ENCODE measurements at places on chromosomes 4 and X.

GRCh38 chr4:26152056-26152455 lies 168.8 kb upstream of the RBPJ start:
- no peak for DNase-seq

DNA sequence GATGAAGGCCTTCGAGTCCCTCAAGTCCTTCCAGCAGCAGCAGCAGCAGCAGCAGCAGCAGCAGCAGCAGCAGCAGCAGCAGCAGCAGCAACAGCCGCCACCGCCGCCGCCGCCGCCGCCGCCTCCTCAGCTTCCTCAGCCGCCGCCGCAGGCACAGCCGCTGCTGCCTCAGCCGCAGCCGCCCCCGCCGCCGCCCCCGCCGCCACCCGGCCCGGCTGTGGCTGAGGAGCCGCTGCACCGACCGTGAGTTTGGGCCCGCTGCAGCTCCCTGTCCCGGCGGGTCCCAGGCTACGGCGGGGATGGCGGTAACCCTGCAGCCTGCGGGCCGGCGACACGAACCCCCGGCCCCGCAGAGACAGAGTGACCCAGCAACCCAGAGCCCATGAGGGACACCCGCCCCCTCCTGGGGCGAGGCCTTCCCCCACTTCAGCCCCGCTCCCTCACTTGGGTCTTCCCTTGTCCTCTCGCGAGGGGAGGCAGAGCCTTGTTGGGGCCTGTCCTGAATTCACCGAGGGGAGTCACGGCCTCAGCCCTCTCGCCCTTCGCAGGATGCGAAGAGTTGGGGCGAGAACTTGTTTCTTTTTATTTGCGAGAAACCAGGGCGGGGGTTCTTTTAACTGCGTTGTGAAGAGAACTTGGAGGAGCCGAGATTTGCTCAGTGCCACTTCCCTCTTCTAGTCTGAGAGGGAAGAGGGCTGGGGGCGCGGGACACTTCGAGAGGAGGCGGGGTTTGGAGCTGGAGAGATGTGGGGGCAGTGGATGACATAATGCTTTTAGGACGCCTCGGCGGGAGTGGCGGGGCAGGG lies 568 bp downstream of the HTT start:
- peak; percentile 66 for DNase-seq

- no peak for DNase-seq
These were observed 16.9 kb downstream of the SPINK2 start for GRCh38 chr4:56804551-56804950.

DNA sequence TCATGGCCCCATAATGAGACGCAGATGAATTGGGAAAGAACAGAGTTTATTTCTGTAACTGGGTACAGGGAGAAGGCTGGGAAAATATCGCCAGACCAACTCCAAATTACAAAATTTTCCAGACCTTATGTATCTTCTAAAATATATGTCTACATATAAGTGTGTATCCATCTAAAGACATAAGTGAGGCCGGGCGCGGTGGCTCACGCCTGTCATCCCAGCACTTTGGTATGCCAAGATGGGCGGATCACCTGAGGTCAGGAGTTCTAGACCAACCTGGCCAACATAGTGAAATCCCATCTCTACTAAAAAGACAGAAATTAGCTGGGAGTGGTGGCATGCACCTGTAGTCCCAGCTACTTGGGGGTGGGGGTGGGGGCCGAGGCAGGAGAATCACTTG lies 11.7 kb upstream of the DHRSX start:
- DNase-seq = no peak

DNA sequence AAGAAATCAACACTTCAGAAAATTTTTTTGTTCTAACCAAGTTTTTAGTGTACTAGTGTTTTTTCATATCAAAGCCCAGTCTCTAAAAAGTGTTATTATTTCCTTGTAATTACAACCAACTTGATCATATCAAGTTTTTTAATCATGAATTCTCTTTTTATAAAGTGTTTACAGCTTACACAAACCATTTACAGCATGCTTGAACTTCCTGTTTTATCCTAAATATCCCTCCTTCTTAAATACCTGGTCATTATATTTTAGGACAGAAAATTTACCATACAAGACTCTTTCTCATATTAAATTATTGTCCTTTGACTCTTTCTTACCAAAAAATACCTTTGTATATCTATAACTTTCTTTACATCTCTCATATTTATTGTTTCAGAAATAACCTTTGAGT lies 89.4 kb upstream of the NPY2R start:
- DNase-seq = no peak

DNA sequence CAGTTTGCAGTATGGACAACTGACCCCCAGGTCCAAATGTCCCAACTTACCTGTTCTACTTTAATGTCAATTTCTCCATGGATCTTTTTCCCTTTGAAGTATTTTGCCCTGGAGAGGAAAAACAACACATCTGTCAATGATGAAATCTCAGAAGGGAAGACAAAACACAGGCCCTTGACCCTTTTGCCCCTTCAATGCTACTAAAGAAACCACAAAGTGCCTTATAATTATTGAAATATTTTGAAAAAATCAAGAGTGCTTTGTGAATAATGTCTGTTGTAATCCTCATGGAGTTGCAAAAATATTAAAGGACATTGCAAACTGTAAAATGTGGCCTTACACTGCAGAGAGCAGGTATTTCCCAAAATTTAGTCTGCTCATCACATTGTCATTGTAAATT lies 12.6 kb downstream of the SYN1 start:
- DNase-seq = no peak

GRCh38 chr4:110753466-110753865 lies 130.6 kb upstream of the PITX2 start:
- DNase-seq = no peak

GRCh38 chr4:127574643-127575042 lies 58.1 kb upstream of the INTU start:
- no peak for DNase-seq

DNA sequence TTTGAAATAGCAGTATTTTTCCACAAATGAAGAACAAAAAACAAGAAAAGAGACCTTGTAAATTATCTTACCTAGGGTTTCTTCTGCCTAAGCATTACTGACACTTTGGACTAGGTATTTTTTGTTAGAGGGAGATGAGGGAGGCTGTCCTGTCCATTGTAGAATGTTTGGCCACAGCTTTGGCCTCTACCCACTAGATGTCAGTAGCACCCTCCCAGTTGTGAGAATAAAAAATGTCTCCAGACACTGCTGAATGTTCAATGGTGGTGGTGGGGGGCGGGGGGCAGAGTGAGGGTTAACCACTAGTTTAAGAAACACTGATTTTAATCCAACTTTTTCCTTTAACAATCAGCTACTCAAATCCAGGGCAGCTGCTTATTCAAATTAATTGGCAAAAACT lies 25.8 kb downstream of the OTUD4 start:
- DNase-seq = no peak

GRCh38 chr4:182880387-182881356 lies 36.5 kb downstream of the DCTD start:
- no peak for DNase-seq

DNA sequence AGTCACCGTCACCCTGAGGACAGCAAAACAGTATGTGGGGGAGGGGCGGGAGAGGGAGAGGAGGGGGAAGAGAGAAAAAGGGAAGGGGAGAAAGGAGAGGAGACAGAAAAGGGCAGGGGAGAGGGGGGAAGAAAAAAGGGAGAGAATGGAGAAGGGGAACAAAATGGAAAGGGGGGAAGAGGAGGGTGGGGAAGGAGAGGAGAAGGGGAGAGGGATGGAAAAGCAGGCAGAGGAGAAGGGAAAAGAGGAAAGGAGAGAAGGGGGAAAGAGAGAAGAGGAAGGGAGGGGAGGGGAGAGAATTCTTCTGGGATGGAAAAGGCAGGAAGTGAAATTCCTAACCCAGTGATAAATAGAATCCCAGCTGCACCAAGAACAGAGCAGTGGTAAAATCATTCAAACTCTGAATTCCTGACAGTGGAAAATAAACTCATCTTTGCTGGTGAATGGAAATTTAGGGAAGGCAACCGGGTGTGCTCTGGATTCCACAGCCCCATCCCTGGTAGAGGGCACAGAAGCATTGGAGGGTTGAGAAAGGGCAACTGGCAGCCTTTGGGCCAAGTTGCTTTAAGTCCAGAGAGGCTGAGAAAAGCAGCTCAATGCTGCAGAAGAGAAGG lies 244.2 kb downstream of the BCOR start:
- DNase-seq = no peak

GRCh38 chrX:76538860-76539259 lies 111.3 kb downstream of the MAGEE1 start:
- DNase-seq = no peak

GRCh38 chr4:170167678-170168077 lies 77.9 kb upstream of the AADAT start:
- peak; percentile 3 for DNase-seq

GRCh38 chrX:39905538-39905891 lies 192.2 kb downstream of the BCOR start:
- no peak for DNase-seq

- no peak for DNase-seq
These were observed 6.3 kb upstream of the OTUD4 start for GRCh38 chr4:145186729-145187128.

GRCh38 chrX:124476562-124476961 lies 130.2 kb downstream of the SH2D1A start:
- no peak for DNase-seq

DNA sequence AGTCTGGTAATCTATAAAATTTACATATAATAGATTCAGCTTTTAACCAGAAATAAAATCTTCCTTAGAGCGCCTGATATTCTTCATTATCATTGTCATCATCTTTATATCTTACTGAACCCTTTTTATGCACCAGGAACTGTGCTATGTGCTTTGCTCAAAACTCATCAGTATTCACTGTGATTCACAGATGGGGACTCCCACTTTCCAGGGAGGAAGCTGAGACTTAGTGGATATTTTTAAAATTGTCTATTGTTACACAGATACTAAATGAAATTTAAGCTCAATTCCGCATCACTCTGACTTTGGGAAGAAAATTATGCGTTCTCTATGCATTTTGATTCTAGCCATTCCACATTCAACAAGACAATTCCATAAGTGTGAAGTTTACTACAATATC lies 34.8 kb upstream of the SULT1E1 start:
- DNase-seq = no peak

DNA sequence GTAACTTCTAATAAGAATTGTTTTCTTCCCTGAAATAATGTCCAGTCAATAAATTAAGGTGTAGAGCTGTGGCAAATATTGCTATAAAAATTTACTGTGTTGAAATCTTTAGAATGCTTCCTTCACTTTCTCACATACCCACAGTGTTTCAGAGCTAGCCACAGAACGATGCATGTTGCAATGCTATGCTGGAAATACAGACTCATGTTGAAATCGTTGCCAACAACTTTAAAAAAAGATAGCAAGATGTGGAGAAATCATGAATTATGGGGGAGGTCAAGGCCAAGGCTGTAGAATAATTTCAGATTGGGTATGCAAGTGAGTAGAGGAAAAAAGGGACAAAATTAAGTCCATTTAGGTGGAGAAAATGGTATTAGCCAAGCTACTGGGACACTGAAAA lies 204.8 kb downstream of the VEGFC start:
- DNase-seq = no peak

GRCh38 chr4:26342328-26343037 lies 21.7 kb downstream of the RBPJ start:
- DNase-seq = no peak

DNA sequence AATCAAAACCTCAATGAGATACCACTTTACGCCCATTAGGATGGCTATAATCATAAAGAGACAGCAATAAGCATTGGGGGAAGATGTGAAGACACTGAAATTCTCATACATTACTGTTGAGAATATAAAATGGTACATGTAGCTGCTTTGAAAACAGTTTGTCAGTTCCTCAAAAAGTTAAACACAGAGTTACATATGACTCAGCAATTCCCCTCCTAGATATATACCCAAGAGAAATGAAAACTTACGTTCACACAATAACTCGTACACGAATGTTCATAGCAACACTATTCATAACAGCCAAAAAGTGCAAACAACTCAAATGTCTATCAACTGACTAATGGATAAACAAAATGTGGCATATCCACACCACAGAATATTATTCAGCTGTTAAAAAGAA lies 36.6 kb downstream of the PHF8 start:
- DNase-seq = no peak

GRCh38 chrX:34371754-34372153 lies 239.6 kb upstream of the FAM47A start:
- no peak for DNase-seq

GRCh38 chr4:104500442-104500841 lies 5.7 kb upstream of the CXXC4 start:
- DNase-seq = no peak

DNA sequence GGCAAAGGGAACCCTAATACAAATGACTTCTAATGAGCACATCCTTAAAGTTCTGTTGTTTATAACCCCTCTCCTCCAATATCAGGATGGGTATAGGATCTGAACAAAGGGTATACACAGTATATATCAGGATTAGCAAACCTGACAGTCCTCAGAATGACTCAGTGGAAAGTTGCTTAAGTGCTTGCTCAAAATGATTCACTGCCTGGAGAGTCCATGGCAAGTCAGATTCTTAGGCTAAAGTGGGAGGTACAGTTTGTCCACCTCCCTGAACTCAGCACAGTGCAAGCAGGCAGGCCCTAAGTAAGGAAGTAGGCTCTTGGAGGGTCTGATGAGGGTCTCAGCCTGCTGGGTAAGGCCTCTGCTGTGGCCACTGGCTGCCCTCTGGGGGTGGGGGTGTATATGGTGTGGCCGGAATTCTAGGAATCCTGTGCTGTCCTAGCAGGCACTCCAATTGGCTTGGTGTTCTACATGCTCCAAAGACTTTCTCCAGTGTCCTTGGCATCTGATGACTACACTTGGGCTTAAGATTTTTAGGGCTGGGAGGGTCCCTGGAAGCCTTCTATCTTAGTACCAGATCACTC lies 54.3 kb downstream of the CHRDL1 start:
- DNase-seq = no peak

GRCh38 chrX:127025013-127025412 lies 205.5 kb downstream of the PRR32 start:
- no peak for DNase-seq

- no peak for DNase-seq
These were observed 49.3 kb downstream of the SORCS2 start for GRCh38 chr4:7241597-7242125.

GRCh38 chr4:113384600-113384999 lies 335.1 kb downstream of the ANK2 start:
- no peak for DNase-seq

- no peak for DNase-seq
These were observed 153.3 kb downstream of the TMEM164 start for GRCh38 chrX:110156167-110156754.

DNA sequence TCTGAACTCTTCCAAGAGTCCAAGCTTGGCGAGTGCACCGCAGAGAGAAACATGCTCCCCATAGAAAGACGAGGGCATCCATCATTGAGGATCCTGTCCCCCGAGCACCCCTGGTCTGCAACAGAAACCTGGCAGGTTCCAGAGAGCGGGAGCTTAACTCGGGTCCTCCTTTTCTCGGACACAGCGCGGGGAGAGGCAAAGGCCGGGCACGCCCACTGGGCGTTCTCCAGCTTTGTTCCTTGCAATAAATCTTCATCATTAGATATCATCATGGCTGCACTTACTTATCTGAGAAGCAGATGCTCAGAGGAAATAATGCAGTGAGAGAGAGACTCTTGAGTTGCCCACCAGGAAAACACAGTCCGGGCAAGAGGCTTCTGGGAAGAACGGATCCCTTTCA lies 90.1 kb upstream of the PSAPL1 start:
- DNase-seq = peak; percentile 10

All from SK-N-DZ (cell line).